ENCODE measurements at places on chromosomes 16 and 17.
A peak's percentile ranks its signal among the peaks of the same experiment; 100 is the strongest.

- DNase-seq: no peak
Measured at GRCh38 chr17:46719891-46720290, 98.6 kb downstream of the WNT3 start.

DNA sequence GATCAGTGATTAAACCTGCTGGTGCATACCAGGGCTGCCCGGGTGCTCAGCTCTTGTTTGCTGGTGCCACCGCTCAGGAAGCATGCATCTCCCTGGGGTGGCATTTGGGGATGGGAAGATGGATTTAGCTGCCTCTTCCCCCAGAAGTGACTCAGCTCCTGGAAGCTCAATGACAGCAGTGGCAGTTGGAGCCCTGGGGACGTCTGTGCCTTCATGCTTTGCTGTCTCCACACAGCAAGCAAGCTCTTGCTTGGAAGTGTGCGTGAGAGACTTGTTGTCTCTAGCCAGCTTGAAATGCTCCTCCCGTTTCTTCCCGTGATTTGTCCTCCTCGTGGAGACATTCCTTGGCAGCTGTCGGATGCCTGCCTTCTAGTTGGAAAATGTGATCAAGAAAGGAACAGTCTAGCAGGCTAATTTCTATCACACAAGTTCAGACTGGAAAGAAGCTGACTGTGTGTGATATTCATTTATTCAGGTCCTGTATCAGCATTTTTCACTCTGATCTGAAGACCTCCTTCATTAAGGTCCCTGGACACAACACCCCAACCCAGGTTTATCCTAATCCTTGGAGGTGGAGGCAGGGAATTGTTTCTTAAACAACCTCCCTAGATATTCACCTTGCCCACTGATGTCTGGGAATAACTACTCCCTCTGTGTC is 73.0 kb downstream of the BMERB1 start:
- peak; percentile 72 for DNase-seq

- peak; percentile 28 for DNase-seq
Measured at GRCh38 chr17:19338031-19338990, 24.2 kb downstream of the B9D1 start.

- DNase-seq: peak; percentile 82
Measured at GRCh38 chr16:83682116-83682867, 125.5 kb upstream of the HSBP1 start.

GRCh38 chr17:7557775-7558543 is 591 bp upstream of the TNFSF13 start:
- peak; percentile 28 for DNase-seq
